ENCODE measurements at places on chromosomes 4 and X.

DNA sequence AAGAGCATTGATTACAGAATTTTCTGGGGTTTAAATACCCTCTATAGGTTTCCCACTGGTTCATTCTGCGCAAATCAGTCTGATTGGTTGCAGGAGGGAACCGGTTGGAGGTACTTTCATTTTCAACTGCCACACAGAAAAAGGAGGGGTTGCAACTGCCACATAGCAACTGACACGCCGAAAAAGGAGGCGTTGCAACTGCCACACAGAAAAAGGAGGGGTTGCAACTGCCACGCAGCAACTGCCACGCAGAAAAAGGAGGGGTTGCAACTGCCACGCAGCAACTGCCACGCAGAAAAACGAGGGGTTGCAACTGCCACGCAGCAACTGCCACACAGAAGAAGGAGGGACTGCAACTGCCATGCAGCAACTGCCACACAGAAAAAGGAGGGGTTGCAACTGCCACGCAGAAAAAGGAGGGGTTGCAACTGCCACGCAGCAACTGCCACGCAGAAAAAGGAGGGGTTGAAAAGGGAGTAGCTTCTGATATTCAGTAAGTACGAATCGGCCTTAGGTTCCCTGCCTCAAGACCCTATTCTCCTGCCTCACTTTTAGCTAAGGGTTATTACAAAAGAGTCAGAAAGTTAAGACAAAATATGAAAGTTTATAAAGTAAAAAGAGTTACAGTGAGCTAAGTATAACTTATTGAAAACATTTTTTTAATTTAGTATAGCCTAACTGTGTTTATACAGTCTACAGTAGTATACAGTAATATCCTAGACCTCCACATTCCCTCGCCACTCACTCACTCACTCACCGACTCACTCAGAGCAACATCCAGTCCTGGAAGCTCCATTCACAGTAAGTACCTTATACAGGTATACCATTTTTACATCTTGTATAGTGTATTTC is 431.8 kb downstream of the KCTD8 start:
- no peak for DNase-seq

DNA sequence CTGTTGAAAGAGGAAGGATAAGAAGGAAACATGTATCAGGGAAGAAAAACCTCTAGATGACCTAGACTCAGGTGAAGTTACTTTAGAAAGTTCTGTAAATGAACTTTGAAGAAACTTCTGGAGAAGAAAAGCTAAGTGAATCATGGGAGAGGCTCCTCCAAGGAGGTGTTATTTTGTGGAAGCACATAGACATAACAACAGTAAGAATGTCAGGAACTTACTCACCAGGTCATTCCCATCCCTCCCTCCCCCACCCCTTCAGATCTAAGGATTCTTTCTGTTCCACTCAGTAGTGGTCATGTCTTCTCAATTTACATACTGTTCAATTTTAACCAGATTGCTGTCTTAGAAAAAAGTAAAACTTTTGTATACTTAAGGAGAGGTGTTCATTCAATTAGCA is 310.5 kb upstream of the DDX53 start:
- DNase-seq = no peak

GRCh38 chrX:139077281-139078250 is 366.0 kb upstream of the FGF13 start:
- peak; percentile 80 for DNase-seq

DNA sequence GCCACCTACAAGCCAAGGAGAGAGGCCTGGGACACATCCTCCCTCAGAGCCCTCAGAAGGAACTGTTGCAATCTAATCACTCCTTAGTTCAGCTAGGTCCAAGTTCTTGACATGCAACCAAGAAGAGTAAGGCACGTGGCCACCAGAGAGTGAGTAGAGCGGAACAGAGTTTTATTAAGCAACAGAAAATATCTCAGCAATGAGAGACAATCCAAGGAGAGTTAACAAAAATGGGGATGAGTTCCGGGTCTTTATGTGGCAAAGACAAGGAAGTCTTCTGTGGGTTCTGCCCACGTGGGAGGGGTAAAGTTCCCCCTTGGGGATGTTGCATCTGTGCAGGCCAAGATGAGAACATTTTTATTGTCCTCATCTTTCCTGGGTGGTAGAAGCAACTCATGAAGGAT is 38.5 kb upstream of the PROM1 start:
- DNase-seq = peak; percentile 4

GRCh38 chr4:143397335-143397734 is 60.7 kb downstream of the GAB1 start:
- DNase-seq = no peak

GRCh38 chr4:113273721-113274220 is 224.3 kb downstream of the ANK2 start:
- DNase-seq = no peak

DNA sequence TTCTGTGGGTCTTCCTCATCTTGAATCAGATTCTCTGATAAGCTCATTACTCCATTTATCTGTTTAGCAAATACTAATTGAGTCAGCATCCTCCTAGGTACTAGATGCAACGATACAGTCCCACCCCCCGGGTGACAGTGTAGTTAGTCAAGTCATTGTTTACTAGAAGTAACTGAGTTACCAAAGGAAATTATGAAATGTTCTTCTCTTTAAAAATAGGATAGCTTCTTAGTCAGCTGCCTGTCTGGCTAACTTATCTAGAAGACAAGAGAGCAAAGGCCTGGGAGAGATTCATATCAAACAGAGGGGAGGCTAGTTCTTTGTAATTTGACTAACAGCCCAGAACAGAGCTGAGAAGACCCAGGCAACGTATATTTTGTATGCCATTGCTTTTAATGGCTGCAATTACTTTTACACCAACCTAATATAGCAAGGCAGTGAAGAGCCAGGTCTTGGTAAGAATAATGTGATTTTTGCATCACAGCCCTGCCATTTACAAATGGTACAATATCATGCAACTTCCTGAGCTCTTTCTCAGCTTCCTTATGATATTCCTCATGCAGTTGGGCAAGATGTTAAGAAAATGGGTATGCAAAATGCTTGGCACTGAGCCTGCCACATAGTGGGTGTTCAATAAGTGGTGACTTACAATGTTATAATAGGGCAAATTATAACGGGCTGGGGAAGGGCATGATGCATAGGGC is 149.9 kb downstream of the CHIC2 start:
- DNase-seq = peak; percentile 99

DNA sequence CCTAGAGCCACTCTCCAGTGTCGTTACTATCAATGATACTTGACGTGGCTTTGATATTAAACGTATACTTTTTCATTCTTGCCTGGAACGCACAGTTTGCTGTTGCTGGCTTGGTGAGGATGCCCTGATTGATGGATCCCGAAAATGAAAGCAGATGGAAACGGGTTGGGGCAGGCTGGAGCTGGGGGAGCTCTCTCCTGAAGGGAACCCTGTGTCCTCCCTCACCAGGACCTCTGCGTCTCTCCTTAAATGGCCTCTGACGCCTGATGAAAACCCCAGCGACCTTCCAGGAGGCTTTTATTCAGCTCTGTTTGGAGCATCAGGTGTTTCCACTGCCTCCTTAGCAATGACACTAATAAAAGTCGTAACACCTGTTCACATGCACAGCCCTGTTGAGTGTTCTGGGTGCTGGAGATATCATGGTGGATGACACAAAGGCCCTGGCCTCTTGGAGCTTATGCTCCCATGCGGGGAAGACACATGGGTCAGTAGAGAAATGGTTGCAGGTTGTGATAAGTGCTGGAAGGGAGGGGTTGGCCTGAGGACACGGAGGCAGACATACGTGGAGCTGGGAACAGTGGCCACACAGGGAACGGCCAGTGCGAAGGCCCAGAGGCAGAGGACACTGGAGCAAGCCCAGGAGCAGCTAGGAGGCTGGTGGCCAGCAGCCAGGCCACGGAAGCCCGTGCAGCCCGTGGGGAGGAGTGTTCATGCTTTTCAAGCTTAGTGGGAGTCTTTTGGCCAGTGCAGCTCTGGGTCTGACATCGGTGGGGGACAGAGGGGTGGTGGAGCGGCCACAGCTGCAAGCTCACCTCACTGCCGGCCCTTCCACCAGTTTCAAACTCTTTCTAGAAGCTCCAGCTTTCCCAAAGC is 7.5 kb downstream of the MSANTD1 start:
- no peak for DNase-seq

DNA sequence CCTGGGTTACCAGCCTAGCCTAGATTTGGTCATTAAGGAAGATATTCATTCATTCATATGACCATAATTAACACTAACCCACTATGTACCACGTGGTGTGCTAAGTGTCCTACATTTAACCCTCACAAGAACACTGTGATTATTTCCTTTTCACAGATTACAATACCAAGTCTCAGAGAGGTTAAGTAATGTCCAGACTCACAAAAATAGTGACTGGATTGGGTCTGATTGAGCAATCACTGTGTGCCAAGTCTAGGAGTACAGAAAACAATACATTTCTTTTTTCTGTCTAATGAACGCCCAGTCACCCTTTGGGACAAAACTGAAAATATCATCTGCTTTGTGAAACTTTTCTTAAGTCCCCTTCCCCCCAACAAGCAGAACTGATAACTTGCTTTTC is 7.6 kb upstream of the DLG3 start:
- DNase-seq = peak; percentile 25

DNA sequence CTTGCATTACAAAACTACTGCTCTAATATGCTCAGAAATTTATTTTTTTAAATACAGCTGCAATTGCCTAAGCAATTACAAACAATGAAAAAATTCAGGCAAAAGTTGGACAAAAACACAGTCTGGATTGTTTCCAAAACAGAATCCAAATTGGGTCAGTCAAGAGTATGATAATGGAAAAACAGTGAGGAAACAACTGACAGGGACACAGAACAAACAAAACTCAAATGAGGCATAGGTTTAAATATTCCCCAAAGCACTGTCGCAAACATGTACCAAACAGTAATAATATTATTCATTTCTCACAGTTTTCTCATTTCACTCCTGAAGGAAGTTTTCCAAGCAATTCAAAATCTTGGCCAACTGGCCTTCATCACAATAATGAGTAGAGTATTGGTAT is 386.6 kb downstream of the CENPC start:
- no peak for DNase-seq

GRCh38 chrX:107470198-107470597 is 20.7 kb downstream of the FRMPD3 start:
- no peak for DNase-seq

DNA sequence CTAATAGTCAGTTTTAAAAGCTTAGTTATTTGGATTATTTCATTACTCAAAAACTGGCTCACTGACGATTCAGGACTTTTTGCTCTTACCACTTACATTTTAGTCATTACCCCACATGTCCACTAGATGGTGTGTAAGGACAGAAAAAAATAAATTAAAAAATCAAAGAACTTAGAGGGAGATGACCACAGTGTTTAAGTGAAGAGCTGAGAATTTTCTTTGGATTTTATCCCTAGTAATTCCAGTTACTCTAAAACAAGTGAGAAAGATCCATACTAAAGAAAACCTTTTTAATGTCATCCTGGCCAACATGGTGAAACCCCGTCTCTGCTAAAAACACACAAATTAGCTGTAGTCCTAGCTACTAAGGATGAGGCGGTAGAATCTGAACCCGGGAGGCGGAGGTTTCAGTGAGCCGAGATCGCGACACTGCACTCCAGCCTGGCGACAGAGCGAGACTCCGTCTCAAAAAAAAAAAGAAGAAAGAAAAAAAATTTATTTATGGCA is 26.4 kb upstream of the TMPRSS11B start:
- DNase-seq = peak; percentile 19

DNA sequence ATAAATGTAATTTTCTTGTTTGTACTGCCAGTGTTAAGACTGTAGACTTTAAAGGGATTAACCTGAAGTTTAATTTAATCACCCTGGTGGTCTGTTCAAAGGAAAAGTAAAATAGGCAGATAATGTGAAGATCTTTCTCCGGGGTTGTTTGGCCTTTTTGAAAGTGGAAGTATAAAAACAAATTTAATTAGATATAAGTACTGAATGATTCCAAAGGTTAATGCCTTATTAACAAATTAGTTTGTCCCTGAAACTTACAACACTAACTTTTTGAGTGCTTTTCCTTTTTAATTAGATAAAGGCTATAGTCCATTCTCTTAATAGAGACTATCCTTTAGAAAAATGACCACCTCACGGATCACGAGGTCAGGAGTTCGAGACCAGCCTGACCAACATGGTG is 10.4 kb upstream of the PGAM4 start:
- no peak for DNase-seq

DNA sequence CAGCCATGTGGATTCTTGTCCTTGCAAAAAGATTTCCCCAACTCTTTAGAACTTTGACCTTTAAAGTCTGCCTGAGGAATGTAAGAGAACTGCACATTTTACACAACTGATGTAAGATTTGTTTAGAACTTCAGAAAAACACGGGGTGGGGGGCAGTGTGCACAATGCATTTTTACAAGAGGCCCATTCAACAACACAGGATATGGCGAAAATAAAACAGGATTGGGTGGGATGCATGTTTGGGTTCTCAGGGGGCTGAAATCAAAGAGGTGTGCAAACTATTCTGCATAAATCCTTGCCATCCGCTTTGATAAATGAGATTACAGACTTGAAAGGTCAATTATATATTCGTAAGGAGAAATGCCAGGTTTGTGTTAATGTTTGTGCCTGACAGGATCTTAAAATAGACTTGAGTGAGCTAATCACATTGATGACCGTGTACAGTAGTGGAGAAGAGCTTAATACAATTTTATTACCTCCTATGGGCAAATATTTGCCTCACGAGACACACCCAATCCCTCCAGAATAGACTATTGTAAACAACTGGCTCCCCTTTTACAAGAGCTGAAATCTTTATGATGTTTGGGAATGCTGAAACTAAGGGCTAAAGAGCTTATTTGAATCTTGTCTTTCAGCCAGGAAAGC is 184.1 kb upstream of the LEF1 start:
- no peak for DNase-seq

GRCh38 chr4:169229571-169230028 is 41.2 kb downstream of the SH3RF1 start:
- DNase-seq = peak; percentile 43

Data from CD14-positive monocyte (primary cell).